A172 (cell line): ENCODE measurements at places on chromosomes 6 and 20. TPM values are rescaled to one million over a fixed set of nuclear protein-coding genes. Genes with fewer than 3 reads are reported as not detected.

DNA sequence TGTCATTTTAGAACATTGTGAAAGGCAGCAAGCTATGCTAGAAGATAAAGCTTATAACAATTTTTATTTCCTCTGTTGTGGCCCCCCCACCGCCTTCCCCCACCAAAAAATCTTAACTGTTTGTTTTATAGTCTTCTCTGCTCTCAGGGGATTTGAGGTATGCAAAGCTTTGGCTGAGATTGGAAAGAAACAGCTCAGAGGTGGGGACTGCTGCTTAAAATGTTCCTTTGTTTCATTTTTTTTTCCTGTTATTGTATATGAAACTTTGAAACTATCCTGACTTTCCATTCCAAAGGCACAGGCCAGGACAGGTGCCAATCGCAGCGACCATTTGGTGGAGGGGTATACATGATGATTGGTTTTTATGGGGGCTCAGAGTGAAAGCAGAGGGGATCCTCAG, 114.7 kb upstream of the PHACTR1 start:
- DNase-seq, result no peak

Gene PPIL6
- total RNA-seq, result 1.7 and 2.4 TPM in 2 replicates

DNA sequence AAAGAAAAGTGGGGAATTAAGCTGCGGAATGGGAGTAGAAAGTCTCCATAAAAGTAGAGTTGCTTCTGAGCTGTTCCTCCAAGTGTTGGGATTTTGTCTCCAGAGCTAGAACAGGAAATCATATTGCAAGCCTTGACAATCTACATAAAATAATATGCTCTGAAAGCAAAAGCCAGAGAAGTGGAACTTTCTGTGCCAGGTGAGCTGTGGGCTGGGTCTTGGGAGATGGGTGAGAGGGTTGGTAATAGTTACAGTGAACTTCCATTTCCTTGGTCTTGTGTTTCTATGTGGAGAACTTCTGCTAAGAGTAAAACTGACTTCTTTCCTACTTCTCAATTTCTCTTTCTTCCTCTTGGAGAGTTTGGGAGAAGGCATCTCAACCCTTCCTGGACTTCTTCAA, 6.3 kb upstream of the HMGN4 start:
- DNase-seq, result no peak

DNA sequence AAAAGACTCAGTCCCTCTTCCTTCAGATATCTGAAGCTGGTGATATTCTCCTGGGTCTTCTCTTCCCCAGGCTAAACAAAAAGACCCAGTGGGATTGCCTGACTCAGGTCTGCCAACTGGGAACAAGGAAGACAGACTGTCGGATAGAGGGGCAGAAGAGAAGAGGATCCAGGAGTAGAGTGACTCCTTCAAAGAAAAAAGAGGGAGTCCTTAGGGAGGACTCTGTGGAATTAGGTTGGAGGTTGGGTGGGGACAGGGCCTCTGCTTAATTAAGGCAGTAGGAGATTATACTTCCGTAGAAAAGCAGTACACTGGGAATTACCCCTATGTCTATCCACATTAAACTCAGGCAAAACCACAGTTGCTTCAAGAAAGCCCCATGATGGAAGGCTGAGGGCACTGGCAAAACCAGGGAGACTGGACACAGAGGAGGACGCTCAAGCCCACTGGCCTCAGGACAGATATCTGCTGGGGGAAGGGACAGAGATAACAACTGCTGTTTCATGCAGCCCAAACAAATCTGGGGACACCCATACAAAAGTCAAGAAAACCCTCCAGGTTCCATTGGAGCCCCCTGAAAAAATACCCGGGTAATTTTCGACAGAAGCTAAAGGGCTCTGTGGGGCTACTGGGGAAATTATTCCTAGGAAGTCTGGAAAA, 5.7 kb downstream of the BCL2L1 start:
- no peak for DNase-seq

Gene TTK
- 63.1 and 137 TPM in 2 replicates for total RNA-seq

GRCh38 chr20:32062776-32063170, 10.7 kb downstream of the HCK start:
- no peak for DNase-seq

DNA sequence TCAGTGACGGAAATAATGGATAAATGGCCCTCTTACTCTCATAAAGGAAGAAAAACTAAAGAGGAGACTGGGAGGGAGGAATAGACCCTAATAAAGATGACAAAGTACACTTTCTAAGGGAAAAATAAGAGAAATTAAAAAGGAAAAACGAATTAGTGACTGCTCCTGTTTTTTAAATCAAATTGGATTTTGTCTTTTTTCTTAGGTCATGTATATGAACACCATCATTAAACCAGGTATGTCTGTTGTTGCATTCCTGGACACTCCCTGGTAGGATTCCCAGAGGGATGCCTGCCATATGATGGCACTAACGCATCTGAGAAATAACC, 59.4 kb upstream of the BTN3A2 start:
- no peak for DNase-seq

Gene POM121L2
- total RNA-seq, result not detected in 2 replicates

- DNase-seq, result no peak
These were observed 6.8 kb upstream of the MRAP2 start for GRCh38 chr6:84026721-84027164.

DNA sequence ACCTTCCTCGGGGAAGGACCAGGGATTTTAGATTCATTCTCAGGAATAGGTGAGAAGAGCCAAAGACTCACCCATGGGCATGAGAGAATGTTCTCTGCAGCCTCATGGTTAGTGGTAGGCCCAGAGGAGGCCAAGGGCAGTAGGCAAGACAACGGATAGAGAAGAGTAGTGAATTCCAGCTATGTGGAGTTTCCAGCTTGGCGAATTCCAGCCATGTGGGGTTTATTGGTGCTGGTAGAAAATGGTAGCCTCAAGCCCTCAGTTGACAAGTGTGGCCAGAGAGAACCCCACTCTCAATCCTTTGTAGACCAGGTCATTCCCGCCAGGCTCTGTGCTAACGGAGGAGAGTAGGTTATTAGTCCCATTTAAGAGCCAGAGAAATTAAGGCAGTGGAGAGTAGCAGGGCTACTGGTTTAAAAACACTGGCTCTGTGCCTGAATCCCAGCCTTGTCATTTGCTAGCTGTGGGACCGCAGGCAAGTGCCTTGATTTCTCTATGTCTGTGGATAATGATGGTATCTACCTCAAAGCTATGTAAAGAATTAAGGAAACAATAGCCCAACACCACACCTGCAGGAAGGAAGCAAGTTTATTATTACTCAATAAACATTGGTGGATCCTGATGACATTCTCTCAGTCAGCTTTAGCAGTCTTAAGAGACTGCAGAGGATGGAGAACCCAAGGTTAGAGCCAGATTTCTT, 2.0 kb upstream of the SLC9A8 start:
- no peak for DNase-seq
